ENCODE measurements at places on chromosomes 6 and 20. TPM values are rescaled to one million over a fixed set of nuclear protein-coding genes. Genes with fewer than 3 reads are reported as not detected.
A peak's percentile ranks its signal among the peaks of the same experiment; 100 is the strongest.

GRCh38 chr6:121055572-121056163, 278.6 kb downstream of the TBC1D32 start:
- DNase-seq = peak; percentile 69

- DNase-seq = no peak
Observed at GRCh38 chr6:72741083-72741482, 119.2 kb downstream of the KCNQ5 start.

DNA sequence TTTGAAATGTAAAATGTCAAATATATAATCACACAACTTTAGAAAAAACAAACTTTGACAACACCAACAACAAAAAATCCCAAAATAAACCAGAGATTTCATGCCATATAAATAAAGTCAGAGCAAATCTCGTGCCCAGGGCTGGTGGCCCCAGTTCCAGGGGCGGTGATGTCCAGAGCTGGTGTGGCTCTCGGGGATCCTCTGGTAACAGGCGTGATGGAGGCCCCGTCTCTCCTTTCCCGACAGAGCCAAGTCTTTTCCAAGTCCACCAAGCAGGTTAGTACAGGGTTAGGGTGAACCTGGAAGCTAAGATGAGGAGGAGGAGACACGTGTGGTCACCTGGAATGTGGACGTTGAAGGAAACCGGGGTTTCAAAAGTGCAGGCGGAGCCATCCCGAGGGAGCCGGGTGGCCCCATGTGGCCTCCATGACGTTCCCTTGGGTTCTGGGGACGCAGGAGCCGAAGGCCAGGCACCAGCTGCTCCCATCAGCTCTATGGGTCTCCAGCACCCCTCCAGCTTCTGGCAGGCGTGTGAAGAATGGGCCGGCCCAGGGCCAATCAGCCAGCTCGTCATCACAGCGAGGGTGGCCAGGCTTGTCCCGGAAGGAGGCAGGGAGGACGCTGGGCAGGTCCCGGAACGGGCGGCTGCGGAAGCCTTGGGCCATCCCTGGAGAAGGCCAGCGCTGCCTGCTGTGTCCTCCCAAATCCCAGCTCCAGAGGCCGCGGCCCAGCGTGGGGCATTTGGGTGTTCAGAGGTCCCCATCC, 202.5 kb downstream of the PREX1 start:
- DNase-seq = no peak

DNA sequence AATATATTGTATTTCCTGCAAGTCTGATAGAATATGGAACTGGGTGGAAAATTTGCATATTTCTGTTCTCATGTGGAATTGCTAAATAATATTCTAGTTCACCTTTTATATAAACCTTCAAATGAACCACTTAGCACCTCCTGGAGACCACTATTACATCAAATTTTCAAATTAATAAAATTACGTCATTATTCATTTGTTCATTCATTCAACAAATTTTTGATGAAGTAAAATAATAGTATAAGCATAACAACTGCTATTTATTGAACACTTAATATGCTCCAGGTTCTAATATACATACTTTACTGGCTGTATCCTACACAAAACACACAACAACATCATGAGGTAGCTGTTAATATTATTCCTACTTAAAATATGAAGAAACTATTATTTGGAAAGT, 215.1 kb downstream of the KCNQ5 start:
- DNase-seq = no peak

- no peak for DNase-seq
Observed at GRCh38 chr6:152048921-152049320, 241.4 kb downstream of the ESR1 start.

DNA sequence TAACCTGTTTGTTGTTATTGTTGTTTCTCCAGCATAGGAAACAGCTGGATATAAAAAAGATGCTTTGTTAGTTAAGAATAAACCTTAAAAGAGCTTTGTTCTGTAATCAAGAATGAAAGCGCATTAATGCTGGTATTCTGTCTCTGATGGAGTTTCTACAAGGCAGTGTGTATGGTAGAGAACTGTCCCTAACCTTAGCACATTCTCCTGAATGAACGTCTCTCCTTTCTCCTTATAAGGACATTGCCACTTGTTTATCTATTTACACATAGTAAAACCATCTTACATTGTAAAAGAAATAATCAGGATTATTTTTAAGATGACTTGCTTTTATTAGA, 33.8 kb upstream of the LCA5 start:
- DNase-seq = no peak

DNA sequence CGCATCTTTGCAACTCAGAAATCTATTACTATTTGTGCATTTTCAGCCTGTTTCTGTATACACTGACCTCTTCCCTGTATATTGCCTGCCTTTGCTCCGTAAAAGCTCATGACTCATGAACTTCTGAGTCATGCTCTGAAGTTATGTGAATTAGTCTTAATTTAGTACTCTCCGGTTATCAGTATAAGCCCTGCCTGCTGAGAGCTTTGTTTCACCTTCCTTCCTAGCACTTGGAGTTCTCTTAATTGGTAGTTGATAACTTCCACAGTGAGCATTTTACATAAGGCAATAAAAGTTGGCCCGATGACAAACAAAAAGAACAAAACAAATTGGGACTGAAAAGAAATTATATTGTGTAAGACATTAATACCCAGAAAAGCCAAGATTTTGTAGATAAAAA, 231.4 kb downstream of the GJA1 start:
- peak; percentile 95 for DNase-seq

DNA sequence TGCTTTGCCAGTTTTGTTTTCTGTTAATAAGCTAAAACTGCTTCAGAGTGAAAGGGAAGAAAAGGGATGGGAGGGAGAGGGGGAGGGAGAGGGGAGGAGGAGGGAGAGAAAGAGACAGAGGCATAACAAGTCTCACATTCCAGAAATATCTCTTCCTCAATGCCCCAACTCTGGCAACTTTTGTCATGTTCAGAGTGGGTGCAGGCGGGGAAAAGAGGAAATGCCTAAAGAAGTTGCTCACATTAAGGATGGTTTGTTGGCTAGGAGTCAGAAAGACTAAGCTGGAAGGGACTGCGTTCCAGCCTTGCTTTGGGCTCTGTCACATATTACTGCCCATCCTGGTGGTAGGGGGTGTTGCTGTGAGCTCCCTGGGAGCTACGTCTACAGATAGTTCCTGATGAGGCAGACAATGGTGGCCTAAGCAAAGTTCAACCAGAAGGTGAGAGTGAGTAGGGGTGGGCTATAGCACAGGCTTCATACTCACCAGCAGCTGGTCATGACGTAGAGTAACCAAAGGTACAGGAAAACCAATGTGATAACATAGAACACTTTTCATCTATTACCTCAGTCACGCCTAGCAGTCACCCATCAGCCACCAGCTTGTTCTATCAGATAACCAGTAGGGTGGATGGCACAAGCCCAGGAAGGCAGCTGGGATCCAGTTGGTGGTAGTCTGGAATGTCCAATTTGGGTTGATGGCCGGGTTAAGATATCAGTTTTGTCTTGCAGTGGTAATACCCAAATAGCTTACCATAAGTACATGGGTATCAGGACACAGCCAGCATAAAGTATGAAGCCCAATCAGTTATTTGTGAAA, 2.1 kb downstream of the TSPYL4 start:
- peak; percentile 77 for DNase-seq

- no peak for DNase-seq
Observed at GRCh38 chr6:21123507-21124436, 469.8 kb upstream of the SOX4 start.

- no peak for DNase-seq
Observed at GRCh38 chr6:144647971-144648651, 363.0 kb downstream of the UTRN start.

- peak; percentile 81 for DNase-seq
Observed at GRCh38 chr6:104633125-104633524, 226.6 kb downstream of the HACE1 start.

GRCh38 chr6:170524172-170524502, 29.0 kb downstream of the PSMB1 start:
- no peak for DNase-seq

DNA sequence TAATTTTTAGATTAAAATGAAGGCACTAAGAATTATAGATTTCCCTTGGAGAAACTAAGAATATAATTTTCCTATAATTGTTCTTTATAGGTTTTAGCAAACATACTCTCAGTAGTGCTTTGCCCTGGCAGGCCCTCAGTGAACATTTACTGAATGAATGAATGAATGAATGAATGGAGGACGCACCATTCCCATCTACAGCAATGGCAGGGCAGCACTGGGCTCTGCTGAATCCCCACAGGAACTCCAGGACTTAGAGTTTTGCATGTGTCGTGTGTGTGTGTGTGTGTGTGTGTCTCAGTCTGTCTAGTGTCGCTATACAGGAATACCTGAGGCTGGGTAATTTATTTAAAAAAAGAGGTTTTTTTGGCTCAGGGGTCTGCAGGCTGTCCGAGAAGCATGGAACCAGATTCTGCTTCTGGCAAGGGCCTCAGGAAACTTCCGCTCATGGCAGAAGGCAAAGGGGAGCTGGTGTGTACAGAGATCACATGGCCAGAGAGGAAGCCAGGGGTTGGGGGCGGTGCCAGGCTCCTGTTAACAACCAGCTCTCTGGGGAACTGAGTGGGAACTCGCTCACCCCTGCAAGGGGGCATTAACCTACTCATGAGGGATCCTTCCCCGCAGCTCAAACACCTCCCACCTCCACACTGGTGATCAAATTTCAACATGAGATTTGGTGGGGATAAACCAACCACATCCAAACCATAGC, 20.1 kb downstream of the RNASET2 start:
- no peak for DNase-seq

DNA sequence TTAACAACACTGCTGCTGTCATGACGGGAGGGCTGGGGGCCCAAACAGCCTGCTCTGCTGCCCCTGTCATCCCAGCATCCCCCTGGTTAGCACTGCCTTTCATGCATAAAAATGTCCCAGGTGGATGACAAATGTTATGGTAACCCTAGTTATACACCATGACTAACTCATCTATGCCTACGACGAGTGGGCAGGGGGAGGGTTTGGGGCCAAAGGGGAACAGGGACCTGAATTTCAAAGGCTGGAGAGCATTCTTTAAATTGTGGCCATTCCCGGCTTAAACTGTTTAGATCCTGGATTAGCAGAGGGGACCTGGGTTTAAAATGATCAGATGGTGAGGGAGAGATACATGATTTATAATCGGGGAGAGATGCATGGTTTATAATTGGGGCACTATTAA, 24.4 kb downstream of the GNAS-AS1 start:
- no peak for DNase-seq

GRCh38 chr6:53284901-53285300, 63.8 kb downstream of the ELOVL5 start:
- DNase-seq = no peak

GRCh38 chr20:10330071-10330470, 104.0 kb downstream of the MKKS start:
- no peak for DNase-seq

- no peak for DNase-seq
Observed at GRCh38 chr6:111710439-111710838, 104.8 kb upstream of the TRAF3IP2 start.

- DNase-seq = no peak
Observed at GRCh38 chr20:24908642-24909041, 40.4 kb upstream of the CST7 start.

DNA sequence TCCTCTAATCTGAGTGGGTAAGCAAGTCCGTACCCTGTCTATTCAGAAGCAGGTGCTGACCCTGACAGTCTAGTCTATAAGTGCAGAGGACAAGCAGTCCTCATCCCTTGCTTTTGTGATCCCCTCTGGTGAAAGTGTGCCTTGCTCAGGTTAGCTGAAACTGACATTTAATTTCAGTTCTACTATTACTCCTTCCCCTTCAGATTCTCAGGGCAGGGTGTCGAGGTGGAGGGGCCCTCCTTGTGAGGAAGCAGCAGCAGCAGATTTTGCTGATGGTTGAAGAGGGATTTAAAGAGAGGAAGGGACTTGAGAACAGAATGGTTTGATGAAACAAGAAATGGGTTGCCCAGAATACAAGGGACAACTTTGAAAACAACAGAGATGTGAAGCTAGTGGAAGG, 309.3 kb downstream of the CLIC5 start:
- no peak for DNase-seq

- no peak for DNase-seq
Observed at GRCh38 chr6:57283911-57284455, 33.4 kb upstream of the PRIM2 start.

GRCh38 chr20:25499855-25500434, 85.4 kb downstream of the NINL start:
- DNase-seq = no peak

- DNase-seq = no peak
Observed at GRCh38 chr6:93675856-93676417, 256.6 kb upstream of the EPHA7 start.

DNA sequence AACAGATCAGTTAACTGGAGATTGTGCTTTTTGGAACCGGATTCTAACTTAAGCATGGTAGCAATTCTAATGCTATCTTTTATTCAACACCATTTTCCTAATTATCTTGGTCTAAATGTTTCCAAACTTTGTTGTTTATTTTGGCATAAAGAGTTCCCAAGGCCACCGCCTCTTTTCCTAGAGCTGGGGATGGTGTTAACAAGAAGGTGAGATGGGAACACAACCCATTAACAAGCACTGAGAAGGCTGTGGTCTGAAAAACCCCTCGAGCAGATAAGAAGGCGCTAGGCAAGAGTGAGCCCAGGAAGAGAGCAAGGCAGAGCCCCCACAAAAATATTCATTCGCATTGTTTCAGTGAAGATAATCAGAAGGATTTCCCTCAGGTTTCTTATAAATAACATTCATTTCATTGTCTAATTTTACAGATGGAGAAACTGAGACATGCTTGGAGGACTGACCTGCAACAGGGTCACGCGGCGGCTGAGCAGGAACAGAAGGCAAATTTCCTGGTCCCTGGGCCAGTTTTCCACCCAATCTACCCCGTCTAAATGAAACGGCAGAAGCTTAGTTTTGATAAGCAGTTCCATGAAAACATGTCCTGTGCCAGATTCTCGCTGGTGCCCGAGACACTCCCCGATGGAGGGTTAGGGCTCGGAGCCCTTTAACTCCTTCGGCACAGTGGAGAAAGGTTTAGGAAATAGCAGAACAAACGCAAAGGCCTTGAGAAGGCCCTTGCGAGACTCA, 155.6 kb downstream of the FOXC1 start:
- no peak for DNase-seq

DNA sequence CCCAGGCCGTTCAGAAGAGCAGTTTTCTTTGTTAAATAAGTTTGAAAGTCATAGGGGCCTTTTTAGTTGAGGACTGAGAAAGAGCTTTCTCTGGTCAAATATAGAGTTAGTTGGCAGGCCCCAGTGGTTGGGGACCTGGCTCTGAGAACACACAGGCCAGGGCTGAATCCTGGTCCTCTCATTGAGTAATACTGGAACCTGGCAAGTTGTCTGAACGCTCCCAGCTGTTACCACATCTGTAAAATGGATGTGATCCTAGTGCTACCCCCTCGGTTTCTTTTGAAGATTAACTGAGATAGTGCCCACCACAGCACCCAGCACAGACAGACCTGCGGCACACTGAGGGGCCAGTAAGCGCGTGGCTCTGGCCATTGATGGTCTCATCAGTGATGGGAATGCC, 215.5 kb downstream of the ZDHHC14 start:
- DNase-seq = no peak

The TNFRSF21 gene
- total RNA-seq = 56.0 TPM

The DEFB110 gene
- total RNA-seq = not detected

The DDX27 gene
- total RNA-seq = 31.1 TPM

The NR2E1 gene
- not detected for total RNA-seq

The ERVFRD-1 gene
- total RNA-seq = 0.05 TPM

The RGS17 gene
- total RNA-seq = 3.3 TPM

The GLP1R gene
- total RNA-seq = not detected
